CD8-positive, alpha-beta T cell (primary cell): ENCODE measurements at places on chromosomes 12 and 14.

- DNase-seq, result no peak
These were observed 146.9 kb downstream of the ESR2 start for GRCh38 chr14:64147126-64147790.

DNA sequence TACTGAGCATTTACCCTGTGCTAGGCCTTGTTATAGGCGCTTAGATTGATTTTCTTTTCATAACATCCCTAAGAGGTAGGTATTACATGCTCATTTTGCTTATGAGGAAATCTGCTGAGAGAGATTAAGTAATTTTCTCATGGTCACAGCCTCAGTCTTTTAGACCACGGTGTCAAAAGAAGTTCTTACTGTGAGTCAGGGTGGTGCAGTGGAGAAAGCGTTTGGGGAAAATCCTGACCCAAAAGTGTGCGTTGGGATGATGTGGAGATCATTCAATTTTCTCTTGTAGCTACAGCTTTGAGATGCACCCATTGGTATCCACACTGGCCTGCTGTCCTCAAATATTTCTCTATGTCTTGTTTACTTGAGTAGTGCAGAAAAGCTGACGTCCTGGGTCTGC lies 8.2 kb downstream of the ANG start:
- no peak for DNase-seq

- no peak for DNase-seq
These were observed 178.1 kb downstream of the ACSS3 start for GRCh38 chr12:81255947-81256346.

DNA sequence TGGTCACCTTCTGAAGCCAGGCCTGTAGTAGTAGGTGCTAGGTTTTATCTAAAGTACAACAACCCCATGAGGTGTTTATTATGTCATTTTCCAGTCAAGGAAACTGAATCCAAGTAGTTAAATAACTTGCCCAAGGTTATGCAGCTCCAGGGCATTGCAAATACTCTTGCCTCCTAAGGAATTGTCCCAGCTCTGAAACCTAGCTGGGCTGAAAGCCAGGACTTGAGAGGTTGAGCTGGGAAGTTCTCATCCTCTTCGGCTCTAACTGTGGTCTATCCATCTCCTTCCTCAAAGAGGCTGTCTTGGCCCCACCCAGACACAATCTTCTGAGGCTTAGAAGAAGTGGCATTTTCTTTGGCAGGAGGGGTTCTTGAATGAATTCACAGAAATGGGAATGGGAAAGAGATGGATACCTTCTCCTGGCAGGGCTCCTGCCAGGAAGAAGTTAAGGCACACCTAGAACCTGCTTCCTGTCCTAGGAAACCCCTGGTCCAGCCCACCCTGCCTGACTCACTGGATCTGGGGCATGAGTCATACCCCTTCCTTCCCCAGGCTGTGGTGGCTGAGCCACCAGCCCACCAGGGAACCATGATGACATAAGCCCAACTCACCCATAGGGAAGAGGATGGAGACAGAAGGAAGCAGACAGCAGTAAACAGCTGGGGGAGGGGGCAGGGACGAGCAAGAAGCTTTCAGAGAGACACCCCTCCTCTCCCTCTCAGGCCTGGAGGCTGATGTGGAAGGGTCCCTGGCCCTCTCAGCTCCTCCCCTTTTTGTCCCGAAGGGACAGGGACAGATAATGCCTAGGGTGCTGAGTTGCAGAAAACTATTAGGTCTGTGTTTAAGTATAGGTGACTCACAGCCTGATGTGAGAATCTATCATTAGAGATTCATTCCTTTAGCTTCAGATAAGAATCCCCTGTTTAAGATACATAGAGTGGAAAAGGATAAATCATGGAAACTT lies 2.1 kb upstream of the PLEK2 start:
- peak; percentile 15 for DNase-seq

DNA sequence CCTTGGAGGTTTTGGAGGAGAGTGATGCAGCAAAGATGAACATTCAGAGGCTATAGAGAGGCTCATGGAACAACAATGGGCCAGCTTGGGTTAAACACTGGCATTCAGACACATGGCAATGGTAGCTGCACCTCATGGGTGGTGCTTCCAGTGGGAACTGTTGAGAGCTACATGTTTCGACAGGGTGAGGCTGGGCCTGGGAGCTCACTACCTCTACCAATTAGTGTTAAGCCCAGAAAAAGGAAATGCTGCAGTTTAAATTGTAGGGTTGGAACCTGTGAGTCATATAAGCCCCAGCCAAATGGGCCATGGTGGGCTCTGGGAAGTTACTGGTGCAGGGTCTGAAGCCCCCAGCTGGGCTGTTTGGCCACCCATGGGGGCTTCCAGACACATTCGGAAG lies 279.7 kb downstream of the ZFP36L1 start:
- DNase-seq, result no peak

DNA sequence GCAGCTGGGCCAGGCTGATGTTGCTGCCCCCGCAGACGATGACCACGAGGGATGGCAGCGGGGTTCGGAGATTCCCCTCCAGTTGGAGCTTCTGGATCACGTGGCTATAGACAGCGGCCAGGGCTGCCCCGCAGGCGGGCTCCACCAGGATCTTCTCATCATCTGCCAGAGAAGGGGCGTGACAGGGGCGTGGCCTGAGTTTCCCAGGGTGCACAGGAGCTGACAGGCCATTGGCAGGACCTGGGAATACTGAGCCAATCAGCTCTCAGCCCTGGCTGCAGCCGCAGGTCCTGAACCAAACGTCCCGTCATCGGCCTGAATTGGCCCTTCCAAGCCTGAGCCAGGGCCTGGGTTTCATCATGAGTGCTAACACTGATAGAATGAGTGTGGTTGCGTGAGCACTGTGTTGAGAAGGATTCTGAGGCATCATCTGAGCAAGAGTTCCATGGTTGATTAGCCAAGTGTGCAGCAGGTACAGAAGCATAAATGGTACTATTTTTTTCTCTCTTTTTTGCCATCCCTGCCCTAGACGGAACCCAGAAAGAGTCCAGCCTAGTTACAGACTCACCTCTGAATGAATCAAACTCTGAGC lies 10.6 kb downstream of the SDS start:
- DNase-seq, result no peak

DNA sequence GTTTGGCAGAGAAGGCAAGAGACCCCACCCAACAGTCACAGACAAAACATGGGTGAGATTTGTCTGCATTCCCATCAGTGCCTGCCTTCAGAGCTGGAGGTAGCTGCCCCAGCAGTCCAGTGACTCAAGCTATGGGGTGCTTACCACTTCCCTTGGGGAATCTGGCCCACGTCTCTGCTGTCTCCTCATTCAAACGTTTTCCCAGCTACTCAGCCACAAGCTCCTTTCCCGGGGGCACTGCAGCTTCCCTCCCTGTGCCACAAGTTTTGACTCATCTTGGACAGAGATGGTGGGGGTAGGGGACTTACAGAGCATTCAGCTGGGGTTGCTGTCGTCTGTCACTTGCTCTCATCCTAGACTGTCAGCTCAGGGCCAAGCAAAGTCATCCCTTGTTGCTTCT lies 66.6 kb downstream of the FBXL14 start:
- DNase-seq, result no peak

DNA sequence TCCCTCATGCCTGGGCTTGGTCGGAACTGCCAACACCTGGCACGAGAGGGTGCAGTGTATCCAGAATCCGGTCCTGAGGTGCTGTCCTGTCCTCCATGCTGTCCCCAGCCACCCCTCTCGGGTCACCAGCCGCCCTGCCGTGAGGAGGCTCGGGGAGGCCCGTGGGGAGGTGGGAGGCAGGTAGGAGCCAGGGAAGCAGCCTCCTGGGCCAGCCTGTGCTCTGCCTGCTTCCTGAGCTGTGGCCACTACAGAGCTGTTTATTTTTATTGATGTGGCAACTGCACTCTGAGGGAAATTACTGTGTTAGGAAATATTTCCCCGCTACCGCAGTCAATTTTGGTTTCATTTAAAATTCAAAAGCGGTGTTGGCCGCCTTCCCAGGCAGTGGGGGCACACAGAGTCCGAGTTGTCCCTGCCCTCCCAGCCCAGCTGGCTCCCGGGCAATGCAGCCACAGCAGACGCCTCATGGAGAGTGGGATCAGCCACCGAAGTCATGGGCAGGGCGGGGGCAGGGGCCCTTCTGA lies 18.3 kb downstream of the NOC4L start:
- DNase-seq, result no peak

GRCh38 chr12:68403711-68404110 lies 71.5 kb upstream of the MDM1 start:
- no peak for DNase-seq

GRCh38 chr12:107912421-107913004 lies 138.0 kb downstream of the ASCL4 start:
- DNase-seq, result peak; percentile 38

- DNase-seq, result no peak
These were observed 21.9 kb upstream of the SERPINA12 start for GRCh38 chr14:94531187-94531586.

DNA sequence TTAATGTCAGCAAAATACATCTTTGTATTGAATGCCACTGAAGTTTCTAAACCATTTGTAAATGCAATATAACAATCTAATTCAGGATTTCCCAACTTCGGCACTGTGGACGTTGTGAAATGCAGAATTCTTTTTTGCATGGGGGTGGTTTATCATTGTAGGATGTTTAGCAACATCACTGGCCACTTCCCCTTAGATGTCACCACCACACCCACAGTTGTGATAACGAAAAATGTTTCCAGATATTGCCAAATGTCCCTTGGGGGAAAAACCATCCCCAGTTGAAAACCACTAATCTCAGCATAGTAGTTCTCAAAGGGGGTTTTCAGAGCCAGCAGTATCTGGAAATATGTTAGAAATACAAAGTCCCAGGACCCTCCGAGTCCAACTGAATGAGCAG lies 203.3 kb downstream of the NAV3 start:
- no peak for DNase-seq

DNA sequence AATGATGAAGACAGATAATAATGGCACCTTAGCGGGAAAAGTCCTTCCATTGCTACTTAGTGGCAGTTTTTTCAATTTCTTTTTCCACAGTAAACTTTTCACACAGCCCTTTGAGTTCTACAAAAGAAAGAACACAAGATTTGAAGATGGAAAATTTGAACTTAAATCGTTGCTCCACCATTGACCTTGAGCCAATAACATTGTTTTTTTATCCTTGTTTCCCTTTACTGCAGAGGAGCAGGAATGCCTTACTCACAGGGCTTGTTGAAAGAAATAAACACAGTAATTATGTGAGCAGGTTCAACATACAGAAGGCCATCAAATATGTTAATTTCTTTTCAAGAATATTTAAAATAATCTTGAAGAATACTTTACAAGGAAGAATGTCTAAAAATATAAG lies 181.5 kb upstream of the KRR1 start:
- DNase-seq, result no peak

- no peak for DNase-seq
These were observed 76.4 kb upstream of the DICER1 start for GRCh38 chr14:95233702-95234241.

DNA sequence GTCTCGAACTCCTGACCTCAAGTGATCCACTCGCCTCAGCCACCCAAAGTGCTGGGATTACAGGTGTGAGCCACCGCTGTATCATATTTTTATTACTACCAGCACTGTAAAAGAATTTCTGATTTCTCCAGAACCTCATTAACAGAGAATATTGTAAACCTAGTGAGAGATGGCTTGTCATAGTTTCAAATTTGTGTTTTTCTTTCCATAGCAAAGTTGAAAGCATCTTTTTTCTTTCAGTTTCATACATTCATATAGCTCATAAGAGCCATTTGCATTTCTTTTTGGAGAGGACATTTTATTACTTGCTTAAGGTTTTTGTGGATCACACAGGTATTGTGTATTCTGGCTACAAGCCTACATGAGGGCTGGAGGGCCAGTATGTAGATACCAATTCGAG lies 58.0 kb downstream of the MIS18BP1 start:
- DNase-seq, result no peak

DNA sequence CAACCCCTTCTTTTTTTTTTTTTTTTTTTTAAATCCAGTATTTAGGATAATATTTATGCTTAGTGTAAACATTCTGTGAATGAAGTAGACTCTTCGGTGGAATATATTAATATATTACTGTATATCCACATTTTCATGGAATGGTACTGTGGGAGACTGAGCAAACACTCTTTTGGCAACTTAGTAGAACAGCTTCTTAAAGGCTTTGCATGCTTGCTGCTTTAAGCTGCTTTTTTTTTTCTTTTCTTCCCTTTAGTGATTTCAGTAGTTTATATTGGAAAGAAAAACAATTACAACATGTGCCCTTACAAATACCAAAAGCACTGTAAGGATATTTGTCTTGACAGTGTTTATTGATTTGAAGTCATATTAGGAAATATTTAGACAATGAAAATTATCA lies 78.9 kb downstream of the AEBP2 start:
- DNase-seq, result no peak

GRCh38 chr12:5257763-5258495 lies 174.0 kb upstream of the NTF3 start:
- DNase-seq, result no peak
